ENCODE measurements at places on chromosomes 12 and 14.

DNA sequence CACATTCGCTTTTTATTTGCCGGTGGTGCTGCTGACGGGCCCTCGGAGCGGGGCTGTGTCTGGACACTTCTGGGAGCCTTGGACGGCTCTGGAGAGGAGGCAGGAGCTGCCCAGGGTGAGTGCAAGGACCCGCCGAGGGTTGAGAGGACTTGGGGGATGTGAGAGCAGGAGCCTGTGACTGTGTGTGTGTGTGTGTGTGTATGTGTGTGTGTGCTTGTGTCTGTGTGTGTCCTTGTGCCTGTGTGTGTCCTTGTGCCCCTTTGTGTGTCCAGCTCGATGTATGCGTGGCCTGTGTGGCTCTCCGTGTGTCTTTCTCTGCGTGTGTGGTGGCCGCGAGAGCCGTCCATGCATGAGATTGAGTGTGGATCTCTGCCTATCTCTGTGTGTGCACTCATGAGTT is 179.6 kb upstream of the MYL2 start:
- DNase-seq, result no peak

- no peak for DNase-seq
Observed at GRCh38 chr12:120468325-120468820, 1.2 kb downstream of the SRSF9 start.

- no peak for DNase-seq
Observed at GRCh38 chr12:62732861-62733427, 202.0 kb downstream of the PPM1H start.

GRCh38 chr12:15522574-15523187 is 200.4 kb downstream of the PTPRO start:
- DNase-seq, result no peak

- no peak for DNase-seq
Observed at GRCh38 chr14:76877871-76878270, 51.7 kb downstream of the LRRC74A start.

DNA sequence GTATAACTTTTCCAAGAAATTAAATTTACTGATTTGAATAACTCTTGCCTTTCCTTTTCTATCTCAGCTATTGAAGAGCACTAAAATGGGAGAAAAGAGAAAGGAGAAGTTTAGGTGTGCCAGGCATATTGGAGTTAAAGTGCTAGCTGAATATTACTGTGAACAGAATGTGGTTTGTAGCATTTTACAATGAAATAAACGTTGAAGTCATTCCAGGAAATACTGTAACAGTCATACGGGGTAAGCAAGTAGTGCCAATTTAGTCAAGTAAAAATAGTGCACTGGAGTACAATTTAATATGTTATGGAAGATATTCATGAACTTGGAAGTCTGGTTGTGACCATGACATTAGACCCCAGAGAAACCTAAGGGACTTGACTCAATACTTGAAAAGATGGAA is 62.1 kb downstream of the E2F7 start:
- no peak for DNase-seq

DNA sequence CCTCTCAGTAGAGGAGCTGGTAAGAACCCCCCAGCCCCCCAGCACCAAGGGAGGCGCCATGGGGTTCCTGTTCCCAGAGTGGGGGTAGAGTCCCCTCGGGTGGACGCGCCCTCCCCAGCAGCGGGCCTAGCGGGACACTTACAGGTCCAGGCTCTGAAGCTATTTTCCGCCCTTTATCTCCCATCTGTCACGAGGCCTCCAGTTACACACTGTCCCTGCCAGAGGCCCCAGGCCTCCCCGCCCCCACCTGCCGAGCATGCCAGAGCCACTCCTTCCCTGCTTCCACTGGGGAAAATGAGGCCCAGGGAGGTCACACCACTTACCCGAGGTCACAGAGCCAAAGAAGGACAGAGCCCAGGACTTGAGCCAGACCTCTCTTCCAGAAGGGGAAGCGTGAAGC is 3.1 kb downstream of the C14orf180 start:
- no peak for DNase-seq

GRCh38 chr14:58367296-58367695 is 28.4 kb upstream of the TOMM20L start:
- DNase-seq, result no peak

- DNase-seq, result no peak
Observed at GRCh38 chr12:42957136-42957535, 367.6 kb upstream of the PRICKLE1 start.

DNA sequence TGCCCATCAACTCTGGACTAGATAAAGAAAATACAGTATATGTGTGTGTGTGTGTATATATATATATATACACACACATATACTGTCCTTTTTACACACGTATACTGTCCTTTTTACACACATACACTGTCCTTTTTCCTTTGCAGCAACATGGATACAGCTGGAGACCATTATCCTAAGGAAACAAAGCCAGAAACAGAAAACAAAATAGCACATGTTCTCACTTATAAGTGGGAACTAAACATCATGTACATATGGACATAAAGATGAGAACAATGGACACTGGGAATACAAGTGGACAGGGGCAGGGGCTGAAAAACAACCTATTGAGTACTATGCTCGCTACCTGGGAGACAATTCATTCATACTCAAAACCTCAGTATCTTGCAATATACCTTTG is 23.7 kb downstream of the VDR start:
- no peak for DNase-seq

DNA sequence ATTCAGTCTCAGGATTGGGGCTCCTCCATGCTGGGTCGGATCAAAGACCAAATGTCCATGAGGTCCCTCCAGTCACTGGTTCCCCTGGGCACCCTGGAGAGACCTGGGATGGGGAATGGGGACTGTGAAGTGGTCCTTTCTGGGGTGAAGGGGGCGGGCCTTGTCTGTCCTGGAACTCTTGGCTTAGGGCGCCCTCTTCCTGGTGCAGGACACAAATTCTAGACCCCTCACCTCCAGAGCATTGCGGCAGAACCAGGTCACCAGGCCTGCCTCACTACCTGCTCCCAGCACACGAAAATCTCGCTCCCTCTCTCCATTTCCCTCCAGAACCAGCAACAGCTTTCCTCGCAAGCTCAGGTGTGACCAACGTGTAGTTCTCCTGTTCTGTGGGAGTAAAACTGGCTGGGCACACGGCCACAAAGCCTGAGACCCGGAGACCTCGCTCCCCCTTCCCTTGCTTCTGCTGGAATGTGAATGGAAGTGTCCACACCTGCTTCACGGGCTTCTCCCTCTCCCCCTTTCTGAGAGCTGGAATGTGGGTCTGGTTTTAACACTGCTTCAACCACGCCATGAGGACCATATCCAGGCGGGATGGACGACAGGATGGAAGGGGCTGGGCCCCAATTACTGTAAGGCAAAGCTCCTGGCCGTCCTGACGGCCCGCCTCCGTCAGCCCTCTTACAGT is 112.7 kb downstream of the SCARB1 start:
- no peak for DNase-seq

DNA sequence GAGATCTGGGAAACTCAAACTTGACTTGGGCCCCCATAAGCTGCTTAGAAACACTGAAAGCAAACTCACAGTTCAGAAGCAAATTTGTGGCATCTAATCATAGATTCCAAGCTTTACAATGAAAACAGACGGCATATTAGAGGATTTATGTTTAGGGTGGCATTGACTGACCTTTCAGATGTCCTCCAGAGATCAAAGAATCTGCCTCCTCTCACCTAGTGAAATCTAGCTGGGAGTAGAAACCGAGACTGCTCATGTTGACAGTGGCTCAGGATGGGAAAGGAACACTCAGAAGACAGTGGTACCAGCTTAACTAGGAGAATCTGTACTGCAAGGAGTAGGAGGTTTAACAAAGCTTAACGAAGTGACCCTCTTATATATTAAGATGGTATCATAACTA is 345.0 kb downstream of the GXYLT1 start:
- no peak for DNase-seq

DNA sequence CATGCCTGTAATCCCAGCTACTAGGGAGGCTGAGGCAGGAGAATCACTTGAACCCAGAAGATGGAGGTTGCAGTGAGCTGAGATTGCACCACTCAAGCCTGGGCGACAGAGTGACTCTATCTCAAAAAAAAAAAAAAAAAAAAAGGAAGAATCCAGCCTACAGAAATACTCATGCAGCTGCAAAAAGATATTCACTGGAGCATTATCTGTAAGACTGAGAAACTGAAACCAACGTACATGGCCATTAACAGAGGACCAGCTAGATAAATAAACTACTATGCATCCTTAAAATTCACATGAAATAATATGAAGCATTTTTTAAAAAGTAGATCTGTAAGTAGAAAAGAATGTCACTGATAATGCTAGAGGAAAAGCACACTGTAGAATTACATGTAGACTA is 3.5 kb downstream of the SLC7A7 start:
- DNase-seq, result no peak

DNA sequence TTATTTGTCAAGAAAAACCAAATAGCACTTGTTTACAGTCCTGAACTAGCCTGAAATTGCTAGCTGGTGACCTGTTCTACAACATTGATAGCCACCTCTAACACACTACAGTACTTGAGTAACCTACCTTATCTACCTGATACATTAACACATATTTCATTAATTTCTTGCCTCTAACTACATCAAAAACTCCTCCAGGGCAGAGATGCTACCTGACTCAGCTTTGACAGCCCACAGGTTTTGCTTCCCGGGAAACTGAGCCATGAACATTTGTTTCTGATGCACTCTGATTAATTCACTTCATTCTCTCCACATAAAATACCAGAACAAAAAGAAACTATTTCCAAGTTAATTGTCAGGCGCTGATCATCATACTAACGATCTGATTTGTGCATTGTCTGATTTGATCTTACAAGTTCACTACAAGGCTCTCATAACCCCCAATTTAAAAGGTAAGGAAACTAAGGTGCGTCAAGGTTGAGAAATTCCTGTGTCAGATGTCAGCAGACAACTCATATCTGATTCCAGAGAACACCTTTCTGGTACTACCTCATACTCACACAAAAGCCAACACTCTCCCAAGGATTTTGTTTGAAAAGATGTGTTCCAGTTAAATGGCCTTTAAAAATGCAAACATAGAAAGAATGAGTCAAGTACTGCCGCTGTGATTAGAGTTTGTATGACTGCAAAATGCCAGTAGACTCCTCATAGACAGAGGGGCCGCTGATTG is 768.7 kb downstream of the BCL11B start:
- no peak for DNase-seq

DNA sequence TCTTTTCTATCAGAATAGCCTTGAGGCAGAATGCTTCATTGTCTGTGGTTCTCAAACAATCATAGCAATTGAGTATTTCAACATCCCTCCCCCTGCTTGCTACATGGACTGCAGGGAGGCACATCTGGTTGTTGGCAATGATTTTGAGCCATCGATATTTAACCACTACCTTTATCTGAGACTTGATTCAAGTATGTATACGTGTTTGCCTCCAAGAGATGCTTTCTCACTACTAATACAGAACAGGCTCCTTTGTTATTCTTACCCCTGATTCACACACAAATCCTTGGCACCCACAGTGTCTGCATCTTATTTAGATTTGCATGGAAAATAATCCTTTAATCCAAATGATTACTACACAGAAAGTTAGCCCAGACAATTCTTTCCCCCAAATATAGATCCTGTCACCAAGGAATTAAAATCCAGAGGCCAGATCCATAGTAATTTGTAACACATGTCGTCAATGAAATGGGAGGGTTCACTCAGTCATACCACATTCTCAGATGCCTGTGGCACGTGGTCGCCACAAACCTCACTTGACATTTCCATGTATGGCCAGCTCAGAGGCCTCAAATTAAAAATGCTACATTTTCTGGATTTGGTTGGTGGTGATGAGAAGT is 199.3 kb downstream of the ITPR2 start:
- no peak for DNase-seq

GRCh38 chr12:109763201-109763841 is 49.7 kb downstream of the FAM222A start:
- no peak for DNase-seq

DNA sequence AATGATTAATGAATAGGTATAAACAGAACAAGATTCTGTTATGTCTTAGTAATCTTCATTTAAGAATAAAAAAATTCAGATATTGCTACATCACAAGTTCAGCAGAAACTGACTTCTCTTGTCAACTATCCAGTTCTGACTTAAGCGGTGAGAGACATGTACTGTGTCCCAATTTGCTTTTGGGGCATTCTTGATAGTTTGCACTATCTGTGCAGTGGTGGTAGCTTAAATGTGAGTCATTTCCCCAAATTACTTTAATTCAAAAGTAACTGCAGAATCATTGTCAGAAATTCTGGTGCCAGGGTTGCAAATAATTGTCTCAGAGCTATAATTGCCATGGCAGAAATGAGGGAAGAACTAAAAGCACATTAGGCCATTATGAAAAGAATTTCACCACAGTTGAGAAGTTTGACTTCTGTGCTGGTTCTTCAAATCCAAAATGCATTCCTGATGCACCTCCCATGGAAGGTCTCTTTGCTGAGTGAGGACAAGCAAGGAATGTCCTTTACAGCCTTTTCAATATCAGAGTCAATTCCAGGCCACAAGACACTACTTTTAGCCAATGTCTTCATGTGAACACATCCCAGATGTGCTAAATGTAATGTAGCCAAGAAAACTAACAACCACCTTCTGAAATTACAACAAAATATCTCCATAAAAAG is 304.7 kb downstream of the SSPN start:
- DNase-seq, result no peak

- no peak for DNase-seq
Observed at GRCh38 chr12:11902525-11902875, 168.2 kb upstream of the BCL2L14 start.

GRCh38 chr14:67680941-67681340 is 6.5 kb upstream of the VTI1B start:
- DNase-seq, result no peak

DNA sequence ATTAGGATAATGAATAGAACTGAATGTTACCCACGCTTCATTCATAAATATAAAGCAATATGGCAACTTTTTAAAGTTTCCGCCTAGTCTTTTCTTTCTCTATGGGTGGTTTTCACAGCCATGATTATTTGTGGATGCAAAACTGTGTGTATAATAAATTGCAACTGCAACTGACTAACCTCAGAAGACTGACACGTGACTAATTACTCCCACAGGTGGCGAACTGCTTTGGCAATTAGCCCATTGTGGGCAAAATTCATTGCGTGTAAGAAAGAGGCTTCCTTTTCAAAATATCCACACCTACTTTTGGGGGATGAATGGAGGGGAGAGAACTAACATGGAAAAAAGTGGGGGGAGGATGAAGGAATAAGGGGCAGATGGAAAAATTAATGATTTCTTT is 79.0 kb downstream of the SLC25A21 start:
- no peak for DNase-seq

DNA sequence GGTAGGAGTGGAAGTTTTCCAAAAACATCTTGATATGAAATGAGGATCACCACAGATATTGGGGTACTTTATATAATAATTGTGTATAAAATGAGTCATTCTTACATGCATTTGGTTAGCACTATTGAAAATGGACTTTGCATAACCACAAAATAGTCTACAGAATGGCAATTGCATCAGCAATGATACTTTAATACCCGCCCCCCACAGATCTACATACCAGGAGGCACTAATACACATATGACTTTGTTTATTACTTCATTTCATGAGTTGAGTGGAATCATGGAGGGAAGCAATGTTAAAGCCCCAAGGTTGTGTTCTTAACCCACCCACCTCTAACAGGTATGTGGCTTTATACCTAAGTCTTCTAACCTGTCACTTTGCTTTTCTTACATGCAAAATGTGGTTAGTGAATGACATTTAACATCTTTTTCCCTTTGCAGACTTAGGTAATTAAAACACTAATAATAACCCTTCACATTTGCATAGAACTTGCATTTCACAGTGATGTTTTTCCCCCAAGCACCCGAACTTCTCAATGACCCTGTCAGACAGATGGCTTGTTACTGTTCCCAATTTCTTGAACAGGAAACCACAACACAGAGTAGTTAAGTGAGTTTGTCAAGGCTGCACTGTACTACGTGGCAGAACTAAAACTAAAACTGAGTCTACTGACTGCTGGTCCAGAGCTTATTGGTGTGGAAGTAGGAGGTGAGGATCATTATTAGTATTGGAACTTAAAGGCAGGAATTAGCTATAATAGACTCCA is 101.9 kb downstream of the NPAS3 start:
- no peak for DNase-seq

Measured in activated CD4-positive, alpha-beta T cell treated with anti-CD3 and anti-CD28 coated beads for 1 hour (primary cell).